T-helper 17 cell (primary cell): ENCODE measurements at places on chromosomes 2 and 18.

- DNase-seq, result no peak
These were observed 30.2 kb upstream of the IL1R2 start for GRCh38 chr2:101961338-101962191.

DNA sequence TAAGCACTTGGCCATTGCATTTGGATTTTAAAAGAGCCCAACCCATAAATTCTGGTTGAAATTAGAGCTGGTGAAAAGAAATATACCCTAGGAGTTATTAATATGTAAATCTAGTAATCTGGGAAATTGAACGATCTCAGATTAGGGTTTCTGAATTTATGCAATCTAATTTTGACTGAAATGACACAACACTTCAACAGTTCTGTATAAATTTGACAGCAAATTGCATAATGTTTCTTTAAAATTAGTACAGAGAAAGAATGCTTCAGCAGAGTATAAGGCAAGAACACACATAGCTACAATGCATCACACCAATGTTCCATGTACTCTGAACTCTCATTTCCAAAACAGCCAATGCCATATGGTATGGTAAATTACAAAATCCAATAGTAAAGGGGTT is 201.5 kb upstream of the ITGA4 start:
- DNase-seq, result no peak

- no peak for DNase-seq
These were observed 292.1 kb upstream of the KLHL29 start for GRCh38 chr2:23092831-23093230.

- DNase-seq, result no peak
These were observed 51.8 kb downstream of the HS1BP3 start for GRCh38 chr2:20599001-20599600.

- DNase-seq, result no peak
These were observed 76.0 kb downstream of the EMX1 start for GRCh38 chr2:72993147-72993932.

GRCh38 chr2:217895070-217895635 is 107.6 kb downstream of the TNS1 start:
- no peak for DNase-seq

DNA sequence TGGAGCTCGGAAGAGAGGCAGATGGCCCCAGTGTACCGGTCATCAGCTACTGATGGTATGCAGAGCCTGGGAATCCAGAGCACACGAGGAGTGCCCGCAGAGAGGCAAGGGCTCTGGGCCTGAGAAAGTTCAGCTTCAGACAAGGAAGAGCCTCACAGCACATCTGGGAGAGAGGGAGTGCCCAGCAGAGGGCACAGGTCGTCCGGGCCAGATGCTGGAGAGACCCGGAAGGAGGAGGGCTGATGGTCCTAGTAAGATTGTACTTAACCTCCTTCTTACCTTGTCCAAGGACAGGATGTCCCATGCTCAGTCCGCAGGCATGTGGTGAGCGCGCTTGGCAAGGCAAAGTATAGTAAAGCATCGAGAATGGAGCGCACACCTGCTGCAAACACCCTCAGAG is 24.4 kb upstream of the CHMP1B start:
- DNase-seq, result no peak

DNA sequence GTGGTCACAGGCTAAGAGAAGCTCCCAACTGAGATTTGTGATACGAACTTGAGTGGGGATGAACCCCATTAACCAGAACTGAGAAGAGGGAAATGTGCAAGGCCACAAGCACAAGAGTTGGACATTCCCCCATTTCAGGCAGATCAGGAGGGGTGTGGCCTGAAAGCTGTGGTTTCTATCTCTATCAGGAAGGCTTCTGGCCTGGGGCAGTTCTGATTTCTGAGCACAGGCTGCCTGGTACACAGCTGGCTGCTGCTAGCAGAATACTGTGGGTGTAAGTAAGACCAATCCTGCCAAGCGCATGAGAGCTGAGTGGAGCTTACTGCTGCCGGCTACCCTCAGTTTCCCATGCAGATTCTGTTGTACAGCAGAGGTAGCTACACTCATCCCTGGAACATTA is 484.6 kb downstream of the SATB2 start:
- no peak for DNase-seq
